ENCODE measurements at places on chromosomes 12 and 14. TPM values are rescaled to one million over a fixed set of nuclear protein-coding genes. Genes with fewer than 3 reads are reported as not detected.

DNA sequence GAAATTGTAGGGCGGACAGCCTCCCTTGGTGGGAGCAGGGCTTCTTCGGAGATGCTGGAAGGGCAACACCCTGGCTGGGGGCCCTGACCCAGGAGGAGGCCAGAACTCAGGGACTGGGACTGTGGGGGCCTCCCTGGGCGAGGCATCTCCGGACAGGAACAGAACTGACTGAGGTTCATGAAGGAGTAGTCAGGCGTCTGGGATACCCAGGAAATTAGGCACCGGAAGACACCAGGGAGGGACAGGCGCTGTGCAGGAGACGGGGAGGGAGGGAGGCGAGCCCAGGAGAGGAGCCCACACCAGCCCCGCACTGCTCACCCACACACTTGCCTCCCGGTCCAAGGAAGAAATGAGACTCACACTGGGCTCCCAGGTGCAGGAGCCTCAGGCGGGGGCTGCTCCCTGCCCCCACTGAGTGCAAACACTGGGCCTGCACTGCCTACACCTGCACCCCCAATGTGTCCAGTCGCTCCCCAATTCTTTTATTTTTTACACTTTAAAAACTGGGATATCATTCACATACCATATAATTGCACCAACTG is 262.6 kb upstream of the SFSWAP start:
- no peaks in the 10 kb centered on the region for H3K36me3 ChIP-seq
- no peaks in the 10 kb centered on the region for H3K4me1 ChIP-seq
- DNase-seq = no peak

GRCh38 chr14:80951491-80951890 is 3.9 kb upstream of the TSHR start:
- DNase-seq = no peak
- peaks cover 18% of the 10 kb centered on the region for H3K4me1 ChIP-seq
- H3K36me3 ChIP-seq = no peaks in the 10 kb centered on the region
- H3K27me3 ChIP-seq = peaks cover 26% of the 10 kb centered on the region
- H3K27ac ChIP-seq = no peak overlapping the region
- no peak overlapping the region for H3K4me3 ChIP-seq

GRCh38 chr12:131494741-131495524 is 216.0 kb upstream of the SFSWAP start:
- no peaks in the 10 kb centered on the region for H3K36me3 ChIP-seq
- peaks cover 7% of the 10 kb centered on the region for H3K27me3 ChIP-seq
- DNase-seq = no peak
- peaks cover 7% of the 10 kb centered on the region for H3K4me1 ChIP-seq
- H3K27ac ChIP-seq = no peak overlapping the region

DNAJC22 gene
- total RNA-seq = 0.05 TPM

WNT1 gene
- 0.73 TPM for total RNA-seq

- no peaks in the 10 kb centered on the region for H3K36me3 ChIP-seq
- DNase-seq = no peak
- H3K4me3 ChIP-seq = no peak overlapping the region
- H3K27ac ChIP-seq = no peak overlapping the region
These were observed 52.4 kb upstream of the BCAT1 start for GRCh38 chr12:25001311-25001710.

FOXN3 gene
- 73.1 TPM for total RNA-seq

GRCh38 chr14:89775946-89776345 is 178.6 kb downstream of the EFCAB11 start:
- H3K4me3 ChIP-seq = no peak overlapping the region
- H3K27ac ChIP-seq = no peak overlapping the region
- DNase-seq = no peak
- H3K36me3 ChIP-seq = no peaks in the 10 kb centered on the region
- H3K27me3 ChIP-seq = peaks cover 11% of the 10 kb centered on the region

DNA sequence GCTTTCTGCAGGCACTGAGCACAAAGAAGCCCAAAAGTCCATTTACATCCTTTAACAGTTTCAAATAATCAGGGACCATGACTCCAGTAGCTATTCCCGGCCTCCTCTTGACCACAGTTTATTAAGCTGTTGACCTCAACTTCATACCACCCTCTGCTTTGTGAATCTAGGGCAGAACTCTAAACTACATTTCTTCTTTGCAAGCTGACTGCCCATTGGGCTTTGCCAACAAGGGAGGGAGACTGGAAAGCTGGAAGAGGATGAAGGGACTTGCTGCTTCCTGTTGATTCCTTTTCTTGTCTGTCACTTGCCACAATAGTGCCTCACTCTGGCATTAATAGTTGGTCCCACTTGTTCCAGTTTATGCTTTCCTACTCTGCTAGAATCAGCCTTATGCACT is 2.7 kb downstream of the CGRRF1 start:
- DNase-seq = no peak
- peaks cover 34% of the 10 kb centered on the region for H3K4me1 ChIP-seq
- no peaks in the 10 kb centered on the region for H3K27me3 ChIP-seq
- peaks cover 28% of the 10 kb centered on the region for H3K36me3 ChIP-seq
- H3K4me3 ChIP-seq = no peak overlapping the region

DNA sequence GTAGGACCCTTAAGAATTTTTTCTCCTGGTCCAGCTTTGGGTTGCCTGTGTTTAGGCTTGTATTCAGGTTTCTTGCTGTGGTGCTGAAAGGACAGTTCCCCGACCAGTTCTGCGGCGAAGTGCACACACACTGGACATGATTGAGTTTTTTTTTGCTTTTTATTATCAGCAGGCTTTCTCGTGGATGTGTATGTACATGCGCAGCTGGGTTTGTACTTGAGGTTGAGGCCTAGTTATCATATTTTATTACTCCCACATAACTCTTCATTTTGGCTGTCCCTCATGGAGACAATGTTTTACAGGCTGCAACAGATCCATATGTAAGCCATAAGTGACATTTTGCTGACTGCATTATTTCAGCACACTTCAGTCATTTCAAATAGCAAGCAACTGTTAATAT is 2.5 kb downstream of the SCN8A start:
- H3K4me3 ChIP-seq = no peak overlapping the region
- H3K27ac ChIP-seq = no peak overlapping the region
- DNase-seq = peak; percentile 44
- peaks cover 4% of the 10 kb centered on the region for H3K36me3 ChIP-seq
- peaks cover 21% of the 10 kb centered on the region for H3K4me1 ChIP-seq

GRCh38 chr12:111035578-111036301 is 115.4 kb upstream of the MYL2 start:
- peaks cover 15% of the 10 kb centered on the region for H3K4me1 ChIP-seq
- no peaks in the 10 kb centered on the region for H3K36me3 ChIP-seq
- H3K4me3 ChIP-seq = no peak overlapping the region
- H3K27me3 ChIP-seq = peaks cover 67% of the 10 kb centered on the region
- DNase-seq = no peak
- no peak overlapping the region for H3K27ac ChIP-seq

ADSS1 gene
- 1.2 TPM for total RNA-seq

- H3K27ac ChIP-seq = no peak overlapping the region
- H3K27me3 ChIP-seq = peaks cover 25% of the 10 kb centered on the region
- DNase-seq = no peak
- peaks cover 4% of the 10 kb centered on the region for H3K4me1 ChIP-seq
These were observed 19.6 kb downstream of the CMKLR1 start for GRCh38 chr12:108319277-108320234.

MUCL1 gene
- not detected for total RNA-seq

DNA sequence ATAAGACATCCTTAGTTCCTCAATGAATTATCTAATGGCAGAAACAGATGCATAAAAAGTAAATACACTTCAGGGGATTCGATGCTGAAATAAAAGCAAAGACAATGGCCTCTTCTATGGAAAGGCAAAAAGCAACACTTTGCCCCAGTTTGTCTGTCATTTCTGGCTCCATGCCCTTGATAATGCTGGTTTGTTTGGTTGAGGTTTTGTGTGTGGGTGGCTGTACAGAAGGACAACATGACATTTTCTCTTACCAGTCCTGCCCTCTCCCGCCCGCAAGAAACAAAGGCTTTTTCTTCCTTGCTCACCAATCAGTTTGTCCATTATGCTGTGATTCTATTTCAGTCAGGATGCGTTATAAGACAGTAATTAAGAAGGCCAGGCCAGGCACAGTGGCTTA is 18.1 kb upstream of the WDR89 start:
- no peak overlapping the region for H3K4me3 ChIP-seq
- H3K36me3 ChIP-seq = no peaks in the 10 kb centered on the region
- no peaks in the 10 kb centered on the region for H3K27me3 ChIP-seq
- DNase-seq = no peak
- H3K4me1 ChIP-seq = no peaks in the 10 kb centered on the region

DNA sequence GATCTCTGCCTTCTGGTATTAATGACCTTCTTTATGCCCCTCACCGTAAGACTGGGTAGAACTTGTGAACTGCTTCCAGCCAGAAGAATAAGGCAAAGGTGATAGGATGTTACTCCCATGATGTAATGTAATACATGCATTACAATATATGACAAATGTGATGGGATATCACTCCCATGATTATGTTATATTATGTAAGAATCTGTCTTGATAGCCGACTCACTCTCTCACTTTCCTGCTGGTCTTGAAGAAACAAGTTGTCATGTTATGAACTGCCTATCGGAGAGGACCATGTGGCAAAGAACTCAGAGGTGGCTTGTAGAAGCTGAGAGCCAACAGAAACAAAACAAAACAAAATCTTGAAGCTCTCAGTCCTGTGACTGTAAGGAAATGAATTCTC is 30.6 kb upstream of the OSBPL8 start:
- H3K27me3 ChIP-seq = no peaks in the 10 kb centered on the region
- no peak for DNase-seq
- H3K4me3 ChIP-seq = no peak overlapping the region
- H3K27ac ChIP-seq = no peak overlapping the region
- H3K4me1 ChIP-seq = peaks cover 19% of the 10 kb centered on the region

ANO2 gene
- total RNA-seq = not detected

IGF1 gene
- 0.48 TPM for total RNA-seq

GRCh38 chr14:24900269-24901100 is 149.5 kb downstream of the STXBP6 start:
- H3K36me3 ChIP-seq = no peaks in the 10 kb centered on the region
- no peak overlapping the region for H3K4me3 ChIP-seq
- no peak for DNase-seq
- no peaks in the 10 kb centered on the region for H3K4me1 ChIP-seq
- no peak overlapping the region for H3K27ac ChIP-seq

- no peaks in the 10 kb centered on the region for H3K4me1 ChIP-seq
- no peak for DNase-seq
- no peak overlapping the region for H3K27ac ChIP-seq
- H3K4me3 ChIP-seq = no peak overlapping the region
- H3K27me3 ChIP-seq = no peaks in the 10 kb centered on the region
- H3K36me3 ChIP-seq = no peaks in the 10 kb centered on the region
These were observed 33.1 kb downstream of the MAP3K9 start for GRCh38 chr14:70776197-70776596.

TMEM63C gene
- 1.5 TPM for total RNA-seq

- H3K27me3 ChIP-seq = peaks cover 36% of the 10 kb centered on the region
- H3K27ac ChIP-seq = no peak overlapping the region
- H3K36me3 ChIP-seq = no peaks in the 10 kb centered on the region
- DNase-seq = no peak
- H3K4me1 ChIP-seq = peaks cover 23% of the 10 kb centered on the region
- H3K4me3 ChIP-seq = no peak overlapping the region
These were observed 18.4 kb upstream of the FOS start for GRCh38 chr14:75260025-75260763.

MYO1A gene
- 0.28 TPM for total RNA-seq

- H3K4me3 ChIP-seq = no peak within 1 kb of the TSS
- peaks cover 17% of the 10 kb centered on the region for H3K27me3 ChIP-seq
- H3K27ac ChIP-seq = no peak within 1 kb of the TSS
- no peaks in the 10 kb centered on the region for H3K36me3 ChIP-seq
- no peak for DNase-seq
These were observed at the start of gene SRRM4 for GRCh38 chr12:118981285-118982211. Gene SRRM4, plus strand, starts transcription at chr12:118981541. Its CDS starts 342 bp downstream, at chr12:118981883.

GRCh38 chr12:53204351-53204750 is 2.7 kb downstream of the ITGB7 start:
- no peaks in the 10 kb centered on the region for H3K27me3 ChIP-seq
- H3K27ac ChIP-seq = peak overlapping the region; percentile 41
- peaks cover 62% of the 10 kb centered on the region for H3K36me3 ChIP-seq
- DNase-seq = no peak
- peaks cover 82% of the 10 kb centered on the region for H3K4me1 ChIP-seq
- peak overlapping the region; percentile 78 for H3K4me3 ChIP-seq

SERPINA4 gene
- total RNA-seq = not detected

DNA sequence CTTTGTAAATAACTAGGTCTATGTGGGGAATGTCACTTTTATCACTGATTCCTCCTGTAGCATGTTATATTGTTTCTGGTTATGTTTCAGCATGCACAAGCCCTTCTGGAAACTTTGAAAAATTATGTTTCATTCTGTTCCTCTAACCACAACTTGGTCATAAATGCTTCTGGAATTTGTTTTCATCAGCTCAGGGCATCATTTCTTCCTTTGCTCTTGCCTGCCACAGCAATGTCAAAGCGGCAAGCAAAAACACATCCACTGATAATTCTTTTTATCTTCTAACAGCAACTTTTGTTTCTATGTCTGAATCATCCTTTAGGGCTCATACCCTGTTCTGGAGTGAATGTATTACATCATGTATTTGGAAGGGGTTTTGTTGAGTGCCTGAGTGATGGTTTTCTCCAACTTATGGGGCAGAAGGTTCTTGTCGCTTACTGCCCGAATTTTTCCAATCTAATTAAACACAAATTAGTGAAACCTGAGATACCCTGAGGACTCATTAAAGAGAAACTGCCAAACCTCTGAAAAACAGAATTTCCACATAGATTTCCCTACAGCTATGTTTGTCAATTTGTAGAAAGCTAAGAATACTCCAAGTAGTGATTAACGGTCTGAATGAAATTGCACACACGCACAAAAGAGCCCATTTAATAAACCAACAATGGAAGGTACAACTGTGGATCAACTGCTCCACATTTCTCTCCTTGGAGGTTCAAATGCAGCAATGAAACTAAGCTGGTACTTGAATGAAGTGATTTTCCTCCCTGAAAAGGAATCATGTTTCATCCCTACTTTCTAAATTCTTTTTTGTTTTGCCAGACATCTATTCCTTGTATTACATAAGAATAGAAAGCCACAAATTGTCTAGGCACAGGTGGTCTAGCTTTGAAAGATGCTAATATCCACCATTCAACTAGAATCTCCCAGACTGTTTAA is 173.5 kb upstream of the KRR1 start:
- H3K27me3 ChIP-seq = no peaks in the 10 kb centered on the region
- H3K4me3 ChIP-seq = no peak overlapping the region
- no peak for DNase-seq
- no peaks in the 10 kb centered on the region for H3K36me3 ChIP-seq
- H3K27ac ChIP-seq = no peak overlapping the region

- no peak overlapping the region for H3K27ac ChIP-seq
- peaks cover 5% of the 10 kb centered on the region for H3K27me3 ChIP-seq
- DNase-seq = no peak
- H3K4me1 ChIP-seq = no peaks in the 10 kb centered on the region
- H3K36me3 ChIP-seq = no peaks in the 10 kb centered on the region
These were observed 144.6 kb downstream of the ATP23 start for GRCh38 chr12:58086006-58086405.

DNA sequence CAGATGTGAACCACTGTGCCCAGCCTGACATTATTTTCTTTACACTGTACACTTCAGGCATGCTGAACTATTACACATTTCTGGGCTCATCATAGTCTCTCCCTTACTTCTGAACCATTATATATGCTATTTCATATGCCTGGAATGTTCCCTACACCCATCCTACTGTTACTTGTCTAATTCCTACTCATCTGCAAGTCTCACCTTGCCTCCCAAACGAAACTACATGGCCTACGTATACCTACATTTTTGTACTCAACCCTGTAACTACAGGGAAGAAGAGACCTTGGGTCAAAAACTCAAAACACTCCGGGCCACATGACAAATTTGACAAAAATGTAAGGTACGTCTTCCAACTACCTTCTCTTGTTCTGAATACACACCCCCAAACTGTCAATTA is 9.5 kb upstream of the EEA1 start:
- H3K36me3 ChIP-seq = no peaks in the 10 kb centered on the region
- H3K4me1 ChIP-seq = peaks cover 2% of the 10 kb centered on the region
- no peak overlapping the region for H3K27ac ChIP-seq

GRCh38 chr14:104977008-104977680 is 1.0 kb downstream of the AHNAK2 start:
- peaks cover 30% of the 10 kb centered on the region for H3K27me3 ChIP-seq
- H3K4me3 ChIP-seq = peak overlapping the region; percentile 39
- H3K27ac ChIP-seq = no peak overlapping the region
- no peak for DNase-seq
